Stimulated activated CD4-positive, alpha-beta T cell treated with anti-CD3 and anti-CD28 coated beads, Interleukin-1b, Interleukin-23, amount 100 ng/mL, for 1 hour (primary cell): ENCODE measurements at places on chromosomes 5 and 9.

DNA sequence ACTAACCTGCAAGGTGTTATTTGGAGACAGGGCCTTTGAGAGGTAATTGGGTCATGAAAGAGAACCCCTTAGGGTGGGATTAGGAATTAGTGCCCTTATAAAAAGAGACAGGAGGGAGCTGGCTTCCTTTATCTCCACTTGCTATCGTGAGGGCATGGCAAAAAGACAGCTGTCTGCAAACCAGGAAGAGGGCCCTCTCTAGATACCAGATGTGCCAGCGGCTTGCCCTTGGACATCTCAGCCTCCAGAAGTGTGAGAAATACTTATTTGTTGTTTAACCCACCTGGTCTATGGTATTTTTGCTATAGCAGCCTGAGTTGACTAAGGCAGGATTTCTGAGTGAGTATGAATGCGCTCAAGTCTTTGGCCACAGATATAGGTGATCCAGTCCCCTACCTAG lies 978 bp upstream of the RGS14 start:
- DNase-seq, result no peak

GRCh38 chr5:59587489-59588337 lies 305.8 kb downstream of the PDE4D start:
- DNase-seq, result no peak

DNA sequence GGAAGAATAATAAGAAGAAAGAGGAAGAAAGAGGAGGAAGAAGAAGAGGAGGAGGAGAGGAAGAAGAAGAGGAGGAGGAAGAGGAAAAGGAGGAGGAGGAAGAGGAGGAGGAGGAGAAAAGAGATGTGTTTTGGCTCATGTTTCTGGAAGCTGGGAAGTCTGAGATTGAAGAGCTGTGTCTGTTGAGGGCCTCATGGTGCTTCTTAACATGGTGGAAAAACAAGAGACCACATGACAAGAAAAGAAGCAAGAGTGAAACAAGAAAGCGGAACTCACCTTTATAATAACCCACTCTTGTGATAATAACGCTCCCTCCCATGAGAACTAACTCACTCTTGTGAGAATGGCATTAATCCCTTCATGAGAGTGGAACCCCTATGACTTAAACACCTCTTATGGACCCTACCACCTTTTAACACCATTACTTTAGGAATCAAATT lies 36.1 kb upstream of the RANBP6 start:
- no peak for DNase-seq

DNA sequence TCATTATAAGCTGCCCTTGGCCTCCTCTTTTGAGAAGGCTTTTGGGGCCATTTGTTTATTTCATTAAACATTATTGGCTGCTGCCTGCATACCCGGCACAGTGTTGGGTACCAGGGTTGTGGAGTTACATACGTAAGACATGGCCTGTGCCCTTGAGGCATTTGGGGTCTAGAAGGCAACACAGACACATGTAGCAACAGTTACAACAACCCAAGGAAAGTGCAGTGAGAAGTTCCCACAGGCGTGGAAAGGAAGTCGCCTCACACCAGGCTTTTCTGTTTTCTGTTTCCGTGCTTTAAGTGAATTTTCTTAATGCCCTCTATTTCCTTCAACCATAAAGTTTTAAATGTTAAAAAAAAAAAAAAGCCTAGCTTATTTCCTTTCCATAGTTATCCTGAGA lies 47.4 kb downstream of the GALNT10 start:
- DNase-seq, result no peak

DNA sequence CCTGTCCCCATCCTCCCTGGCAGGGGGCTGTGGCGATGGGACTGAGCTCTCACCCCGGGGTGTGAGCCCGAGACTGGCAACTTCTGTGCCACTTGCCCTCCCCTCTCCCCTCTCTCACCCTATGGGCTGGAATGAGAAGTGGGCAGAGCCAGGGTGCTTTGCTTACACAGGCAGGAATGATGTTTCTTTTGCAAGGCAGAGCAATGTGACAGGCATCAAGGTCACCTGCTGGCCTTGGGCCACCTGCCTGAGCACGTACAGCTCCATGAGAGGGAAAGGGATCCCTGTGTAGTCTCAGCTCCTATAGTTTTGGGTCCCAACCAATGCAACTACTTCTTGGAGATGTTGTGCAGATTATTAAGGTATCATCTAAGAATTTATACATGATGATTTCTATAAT lies 252.8 kb upstream of the DAP start:
- no peak for DNase-seq

- no peak for DNase-seq
These were observed 10.2 kb downstream of the DOCK8 start for GRCh38 chr9:224582-225520.

DNA sequence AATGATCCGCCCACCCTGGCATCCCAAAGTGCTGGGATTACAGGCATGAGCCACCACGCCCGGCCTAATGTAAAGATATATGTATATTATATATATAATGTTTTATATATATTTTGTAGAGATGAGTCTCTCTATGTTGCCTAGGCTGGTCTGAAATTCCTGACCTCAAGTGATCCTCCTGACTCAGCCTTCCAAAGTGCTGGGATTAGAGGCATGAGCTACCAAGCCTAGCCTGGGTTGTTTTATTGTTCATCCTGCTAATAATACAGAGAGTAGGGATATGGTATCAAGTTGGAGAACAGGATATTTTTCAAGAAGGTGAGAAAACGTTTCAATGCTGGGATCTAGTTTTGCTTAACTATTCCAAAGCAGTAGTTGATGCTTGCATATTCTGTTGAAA lies 2.9 kb downstream of the SEC24A start:
- no peak for DNase-seq

GRCh38 chr5:154274828-154275185 lies 84.3 kb downstream of the GALNT10 start:
- no peak for DNase-seq

DNA sequence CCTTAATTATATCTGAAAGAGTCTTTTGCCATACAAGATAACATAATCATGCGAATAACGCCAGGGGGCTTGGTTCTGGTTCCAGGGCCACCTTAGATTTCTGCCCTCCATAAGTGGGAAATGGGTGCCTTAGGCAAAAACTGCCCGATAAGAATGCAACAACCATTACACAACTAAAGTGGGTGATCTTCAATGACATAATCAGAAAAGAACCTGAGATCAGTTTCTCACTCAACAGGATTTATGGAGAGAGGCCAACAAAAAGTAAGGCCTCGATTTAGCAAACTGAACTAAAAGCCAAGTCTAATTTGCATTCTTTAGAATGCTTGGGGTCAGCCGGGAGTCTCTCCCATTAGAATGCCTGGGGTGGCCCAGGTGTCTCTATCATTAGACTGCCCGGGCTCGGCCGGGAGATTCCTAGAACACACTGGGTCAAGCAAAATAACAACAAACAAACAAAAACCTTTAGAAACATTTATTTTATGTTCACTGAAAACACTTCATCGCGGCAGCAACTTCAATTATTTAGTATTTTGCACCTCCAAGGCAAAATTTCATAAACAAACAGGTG lies 194.8 kb downstream of the AUH start:
- DNase-seq, result no peak

GRCh38 chr5:168152660-168153059 lies 138.8 kb upstream of the WWC1 start:
- DNase-seq, result no peak

DNA sequence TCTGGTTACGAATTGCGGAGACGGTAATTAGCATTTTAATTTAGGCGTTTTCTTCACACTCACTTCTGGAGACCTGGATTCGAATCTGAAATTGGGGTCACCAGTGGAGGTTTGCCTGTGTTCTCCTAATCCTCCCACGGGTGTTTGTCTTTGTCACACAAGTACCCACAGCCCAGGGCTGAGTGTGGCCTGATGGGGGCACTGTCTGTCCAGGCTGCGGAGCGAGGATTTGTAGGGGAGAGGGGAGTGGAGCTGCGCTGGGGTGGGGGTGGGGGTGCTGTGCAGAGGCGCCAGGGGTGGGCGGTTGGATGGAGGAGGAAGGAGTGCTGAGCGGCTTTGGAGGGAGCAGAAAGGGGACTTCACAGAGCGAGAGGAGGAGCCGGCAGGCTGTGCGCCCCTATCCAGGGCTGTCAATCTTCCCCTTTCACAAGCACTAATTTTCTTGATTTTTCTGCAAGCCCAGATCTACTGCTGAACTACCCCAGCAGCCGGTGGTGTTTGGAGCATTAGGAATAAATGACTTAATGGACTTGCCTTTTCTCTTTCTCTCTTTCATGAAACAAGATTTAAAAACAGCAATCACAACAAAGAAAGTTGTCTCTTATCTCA lies 53.1 kb downstream of the TSPAN17 start:
- DNase-seq, result no peak

- no peak for DNase-seq
These were observed 217.7 kb upstream of the PANK3 start for GRCh38 chr5:168796593-168797580.

- DNase-seq, result no peak
These were observed 910 bp downstream of the TRIM14 start for GRCh38 chr9:98117984-98118639.

- no peak for DNase-seq
These were observed 240.2 kb upstream of the GLRA1 start for GRCh38 chr5:152164860-152165259.

GRCh38 chr5:110258460-110259216 lies 467.8 kb downstream of the TMEM232 start:
- no peak for DNase-seq

- no peak for DNase-seq
These were observed 280.6 kb upstream of the PIK3R1 start for GRCh38 chr5:67934976-67935375.

DNA sequence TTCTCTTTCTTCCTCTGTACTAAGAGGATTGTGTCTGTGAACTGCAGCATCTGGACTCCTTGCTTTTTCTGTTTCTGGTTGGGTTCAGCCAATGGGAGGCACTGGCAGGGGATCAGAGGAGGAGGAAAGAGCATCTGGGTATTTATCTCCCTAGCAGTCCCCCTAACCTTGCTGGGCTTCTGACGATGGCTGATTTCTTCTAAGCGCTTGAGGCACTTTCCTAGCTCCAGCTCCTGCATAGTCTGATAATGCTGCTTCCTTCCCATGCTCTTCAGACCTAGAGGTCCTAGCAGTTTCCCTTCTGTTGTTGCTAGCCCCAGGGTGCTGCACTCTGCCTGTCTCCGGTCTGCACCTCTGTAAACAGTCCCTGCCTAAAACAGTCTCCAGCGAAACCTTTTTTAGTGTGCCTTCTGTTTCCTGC lies 225.1 kb downstream of the PDZD2 start:
- DNase-seq, result no peak

- DNase-seq, result no peak
These were observed 48.2 kb downstream of the DAB2IP start for GRCh38 chr9:121699571-121700164.

GRCh38 chr5:152649609-152650008 lies 244.5 kb upstream of the NMUR2 start:
- no peak for DNase-seq

DNA sequence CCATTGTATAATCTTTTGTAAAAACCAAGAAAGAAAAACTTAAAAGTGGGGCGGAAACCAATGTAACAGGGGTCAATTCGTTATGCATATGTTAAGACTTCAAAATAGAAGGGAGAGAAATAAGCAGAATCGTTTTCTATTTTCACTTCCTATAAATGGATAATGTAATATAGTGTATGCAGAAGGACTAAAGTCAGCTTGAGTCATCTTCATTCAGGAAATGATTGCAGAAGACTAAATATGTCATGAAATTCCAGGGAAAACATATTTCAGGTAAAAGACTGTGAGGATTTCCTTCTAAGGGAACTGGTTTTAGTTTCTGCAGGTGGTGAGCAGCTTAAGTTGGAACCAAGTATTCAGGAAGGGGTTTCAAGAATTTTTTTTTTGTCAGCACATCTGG lies 753.3 kb downstream of the IRX1 start:
- no peak for DNase-seq

- no peak for DNase-seq
These were observed 768 bp downstream of the YTHDC2 start for GRCh38 chr5:113514289-113514635.

GRCh38 chr9:103245369-103245768 lies 250.2 kb downstream of the CYLC2 start:
- DNase-seq, result no peak

DNA sequence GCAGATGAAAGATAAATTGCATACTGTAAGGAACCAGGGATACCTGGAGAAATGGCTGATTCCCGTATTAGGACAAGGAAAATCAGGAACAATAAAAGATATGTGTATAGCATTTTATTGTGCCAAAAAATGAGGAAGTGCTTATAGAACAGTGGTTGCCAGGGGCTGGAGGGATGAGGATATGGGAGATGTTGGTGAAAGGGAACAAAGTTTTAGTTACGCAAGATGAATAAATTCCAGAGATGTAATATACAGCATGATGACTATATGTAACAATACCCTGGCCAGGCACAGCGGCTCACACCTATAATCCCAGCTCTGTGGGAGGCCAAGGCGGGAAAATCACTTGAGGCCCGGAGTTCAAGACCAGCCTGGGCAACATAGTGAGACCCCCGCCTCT lies 101.8 kb downstream of the CDK5RAP2 start:
- DNase-seq, result no peak

DNA sequence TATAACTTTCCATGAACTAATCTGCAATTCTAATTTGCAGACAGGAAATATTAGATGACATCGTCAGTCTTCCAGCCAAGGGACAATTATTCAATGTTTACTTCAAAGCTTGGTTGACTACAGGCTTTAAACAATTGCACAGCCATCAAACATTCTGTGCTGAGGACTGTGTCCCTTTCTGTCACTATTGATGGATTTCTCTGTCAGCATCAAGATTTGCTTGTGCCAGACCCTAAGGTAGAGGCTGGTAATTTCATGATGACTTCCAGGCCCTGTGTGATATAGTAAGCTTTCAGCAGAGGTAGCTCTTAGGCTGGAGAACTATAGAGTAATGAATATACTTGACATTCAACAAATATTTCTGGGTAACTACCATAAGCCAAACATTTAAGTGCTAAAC lies 229.3 kb upstream of the ACTBL2 start:
- no peak for DNase-seq

- no peak for DNase-seq
These were observed 76.2 kb downstream of the PTTG1 start for GRCh38 chr5:160497878-160498277.

DNA sequence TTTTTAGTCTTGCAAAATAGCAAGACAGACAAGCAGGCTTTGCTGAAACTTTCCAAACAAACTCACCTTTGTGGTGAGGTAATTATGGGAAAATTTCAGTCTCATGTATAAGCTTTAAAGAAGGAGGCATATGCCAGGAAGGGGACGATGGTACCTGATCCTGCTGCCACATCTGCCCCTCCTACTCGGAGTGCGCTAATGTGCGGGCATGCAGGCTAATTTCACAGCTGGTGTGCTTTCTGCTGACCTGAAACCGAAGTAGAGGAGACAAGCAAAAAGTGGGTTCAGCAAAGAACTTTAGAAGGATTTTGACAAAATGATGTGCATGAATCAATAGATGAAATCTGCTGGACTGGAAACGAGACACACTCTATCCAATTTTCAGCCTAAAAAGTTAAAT lies 117.1 kb upstream of the IRX4 start:
- no peak for DNase-seq

DNA sequence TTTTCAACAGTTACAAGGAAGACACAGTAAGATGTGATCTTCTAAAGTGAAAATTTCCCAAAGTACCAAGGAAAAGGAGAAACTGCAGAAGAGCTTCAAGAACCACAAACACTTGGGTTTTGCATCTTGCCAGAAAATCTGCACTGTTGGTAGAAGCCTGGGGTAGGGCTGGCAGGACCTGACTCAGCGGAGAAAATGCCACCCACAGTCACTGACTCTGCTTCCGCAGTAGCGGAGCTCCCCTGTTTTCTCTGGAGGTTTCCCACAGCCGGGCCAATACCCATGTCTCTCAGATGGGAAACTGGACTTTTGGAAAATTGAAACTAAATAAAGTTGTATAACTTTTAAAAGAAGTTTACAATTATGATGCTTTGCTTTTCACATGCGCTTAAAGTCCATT lies 104.2 kb downstream of the MEF2C start:
- DNase-seq, result no peak
